T follicular helper cell (primary cell): ENCODE measurements at places on chromosomes 6 and 20.

- DNase-seq, result no peak
These were observed 156.7 kb upstream of the LRFN2 start for GRCh38 chr6:40743690-40744446.

DNA sequence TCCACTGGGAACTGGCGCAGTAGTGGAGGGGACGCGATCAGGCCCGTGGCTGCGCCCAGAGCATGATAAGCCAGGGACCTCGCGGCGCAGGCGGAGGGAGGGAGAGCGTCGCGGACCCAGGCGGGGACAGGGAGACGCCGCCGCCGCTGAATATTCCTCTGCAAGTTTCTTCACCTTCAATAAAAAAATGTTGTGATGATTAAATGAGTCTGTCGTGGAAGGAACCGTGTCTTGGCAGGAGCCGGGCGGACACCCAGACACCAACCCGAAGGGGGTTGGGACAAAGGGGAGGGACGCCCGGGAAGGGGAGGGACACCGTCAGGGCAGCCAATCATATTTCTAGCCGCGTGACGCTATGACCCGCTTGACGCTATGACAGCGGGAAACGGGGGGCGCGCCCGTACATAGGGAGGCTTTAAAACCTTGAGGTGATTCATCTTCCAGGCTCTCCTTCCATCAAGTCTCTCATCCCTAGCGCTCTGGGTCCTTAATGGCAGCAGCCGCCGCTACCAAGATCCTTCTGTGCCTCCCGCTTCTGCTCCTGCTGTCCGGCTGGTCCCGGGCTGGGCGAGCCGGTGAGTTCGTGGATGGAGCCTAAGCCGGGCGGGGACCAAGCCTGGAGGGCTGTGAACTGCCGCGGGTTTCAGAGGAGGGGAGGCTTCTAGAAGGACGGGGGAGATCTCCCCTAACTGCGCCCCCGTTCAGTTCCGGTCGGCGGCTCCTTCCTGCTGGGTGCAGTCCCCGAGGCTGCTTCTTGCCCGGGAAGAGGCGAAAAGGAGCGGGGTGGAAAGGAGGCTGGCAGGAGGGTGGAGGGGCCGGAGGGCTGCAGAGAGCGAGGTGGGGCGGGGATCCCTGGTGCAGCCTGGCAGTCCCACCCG lies at the start of gene ULBP2:
Gene ULBP2 (plus strand): TSS at position 432 of the 878 bp plus-strand sequence. CDS start 59 bp downstream, at position 491.
- DNase-seq, result peak; percentile 91

DNA sequence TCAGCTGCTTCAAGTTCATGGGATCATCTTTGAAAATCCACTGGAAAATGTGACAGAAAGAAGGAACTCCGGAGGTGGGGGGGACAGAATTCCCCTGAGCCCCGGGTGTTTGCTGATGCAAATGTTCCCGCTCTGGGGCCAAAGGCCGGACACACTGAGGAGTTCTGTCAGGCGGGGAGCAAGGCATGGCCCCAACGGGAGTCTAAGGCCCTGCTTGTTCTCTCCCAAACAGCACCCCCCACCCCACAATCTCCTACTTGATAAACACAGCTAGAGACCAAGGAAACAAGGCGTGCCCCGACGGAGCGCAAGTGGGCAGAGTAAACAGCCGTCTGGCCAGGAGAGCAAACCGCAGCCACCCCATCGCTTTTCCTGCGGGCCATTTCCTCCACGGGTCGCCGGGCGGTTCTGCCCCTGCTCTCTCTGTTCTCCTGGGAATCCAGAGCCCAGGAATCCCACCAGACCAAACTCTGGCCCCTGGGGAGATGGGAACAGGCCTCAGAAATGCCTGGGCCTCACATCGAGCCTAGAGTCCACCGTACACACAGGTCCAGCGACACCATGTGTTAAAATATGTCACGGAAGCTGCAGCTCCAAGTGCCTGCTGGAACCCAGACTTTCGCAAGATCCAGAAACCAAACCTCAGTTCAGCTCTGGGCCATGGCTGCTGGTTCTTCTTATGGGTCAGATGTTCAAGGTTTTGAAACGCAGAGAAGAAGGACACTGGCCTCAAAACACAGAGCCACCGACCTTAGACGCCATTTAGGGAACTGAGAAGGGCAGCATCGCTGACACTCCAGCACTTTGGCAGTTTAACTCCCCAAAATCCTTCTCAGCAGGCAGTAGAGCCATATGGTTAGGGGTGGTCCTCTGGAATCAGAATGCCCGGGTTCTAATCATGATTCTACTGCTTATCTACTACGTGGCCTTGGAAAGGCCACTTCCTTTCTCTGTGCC lies 104.2 kb downstream of the PREX1 start:
- no peak for DNase-seq

DNA sequence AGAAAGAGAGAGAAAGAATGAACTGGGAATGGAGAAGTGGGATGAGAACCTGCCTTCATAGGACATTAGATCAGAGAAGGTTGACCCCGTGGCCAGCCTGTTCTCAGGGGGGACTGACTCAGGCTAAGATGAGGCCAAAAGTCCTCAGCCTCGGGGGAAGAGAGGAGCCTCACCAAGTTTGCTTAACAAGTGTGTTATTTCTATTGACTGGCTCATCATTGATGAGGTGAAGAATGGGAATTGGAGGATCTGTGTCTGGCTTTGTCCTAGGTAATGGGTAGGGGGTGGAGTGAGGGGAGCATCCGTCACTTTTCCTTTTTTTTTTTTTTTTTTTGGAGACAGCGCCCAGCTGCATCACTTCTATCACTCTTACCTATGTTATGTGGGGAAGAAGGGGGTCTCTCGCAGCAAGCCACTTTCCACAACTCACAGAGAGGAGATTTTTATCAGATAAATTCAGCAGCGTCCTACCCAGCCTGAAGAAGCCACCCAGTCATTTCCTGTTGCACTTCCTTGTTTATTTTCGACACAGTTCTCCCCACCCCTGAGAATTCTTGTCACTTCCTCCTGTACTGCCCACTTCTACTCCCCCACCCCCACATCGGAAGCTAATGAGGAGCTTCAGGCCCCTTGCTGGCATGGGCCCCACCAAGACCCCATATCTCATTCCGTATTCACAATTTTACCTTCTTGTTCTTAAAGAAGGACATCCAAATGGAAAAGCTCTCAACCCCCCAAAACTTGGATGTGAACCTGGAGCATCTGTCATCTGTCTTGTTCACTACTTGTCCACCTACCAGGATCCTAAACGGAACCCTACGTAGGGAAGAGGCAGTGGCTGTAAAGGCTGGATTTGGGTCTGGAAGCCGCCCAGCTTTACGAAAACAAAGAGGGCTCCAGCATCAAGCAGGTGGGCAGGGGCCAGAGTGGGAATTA lies 2.8 kb upstream of the RNASET2 start:
- peak; percentile 48 for DNase-seq

- DNase-seq, result no peak
These were observed 34.5 kb upstream of the RREB1 start for GRCh38 chr6:7073082-7073820.

DNA sequence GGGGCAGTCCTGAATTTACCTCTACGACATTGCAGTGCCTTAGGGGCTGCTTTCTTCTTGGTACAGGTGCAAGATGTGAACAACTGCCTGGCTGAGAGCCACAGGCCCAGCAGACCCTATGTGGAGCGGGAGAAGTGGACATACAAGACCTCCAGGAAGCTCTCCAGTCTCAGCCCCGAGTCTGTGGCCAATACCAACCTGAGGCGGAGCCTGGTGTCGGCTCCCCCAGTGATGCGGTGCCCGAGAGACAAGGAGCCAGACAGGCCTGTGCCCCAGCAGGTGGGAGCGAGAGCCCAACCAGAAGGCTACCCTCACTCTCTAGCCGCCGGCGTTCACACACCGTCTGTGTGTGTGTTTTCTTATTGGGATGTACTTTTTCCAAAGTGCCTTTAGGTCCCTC lies 59.6 kb downstream of the EFCAB8 start:
- DNase-seq, result no peak

DNA sequence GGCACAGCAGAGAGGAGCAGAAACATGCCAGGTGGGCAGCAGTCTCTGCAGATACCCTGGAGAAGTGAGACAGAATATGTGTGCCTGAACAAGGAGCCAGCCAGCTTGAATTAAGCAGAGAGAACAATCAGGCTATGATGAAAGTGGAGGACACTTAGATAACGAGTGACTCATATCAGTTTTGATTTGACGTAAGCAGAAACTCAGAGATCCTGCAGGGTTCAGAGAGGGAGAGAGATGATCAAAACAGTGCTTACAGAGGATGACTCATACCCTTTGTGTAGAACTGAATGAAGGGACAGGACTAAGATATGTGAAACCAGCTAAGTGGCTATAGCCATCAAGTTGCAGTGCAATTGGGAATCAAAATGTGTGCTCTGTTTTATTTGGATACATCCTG lies 300.7 kb downstream of the TENT5A start:
- no peak for DNase-seq

DNA sequence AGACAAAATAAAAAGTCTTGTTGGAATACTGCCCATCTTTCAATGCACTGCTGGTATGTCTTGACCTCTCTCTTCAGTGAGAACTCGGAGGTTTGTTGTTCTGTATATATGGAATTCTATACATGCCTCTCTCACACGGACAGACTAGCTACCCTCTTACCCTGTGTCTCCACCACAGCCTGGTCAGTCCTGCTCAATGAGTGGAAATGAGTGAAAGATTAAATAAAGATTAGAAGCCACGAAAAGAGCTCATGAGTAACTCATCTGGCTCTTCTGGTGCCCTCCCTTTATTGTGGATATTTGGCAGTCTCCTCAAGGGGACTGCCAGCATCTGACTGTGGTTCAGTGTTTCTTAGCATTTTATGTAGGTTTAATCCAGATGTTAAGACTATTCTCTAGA lies 262.8 kb upstream of the MAP3K7 start:
- DNase-seq, result no peak

DNA sequence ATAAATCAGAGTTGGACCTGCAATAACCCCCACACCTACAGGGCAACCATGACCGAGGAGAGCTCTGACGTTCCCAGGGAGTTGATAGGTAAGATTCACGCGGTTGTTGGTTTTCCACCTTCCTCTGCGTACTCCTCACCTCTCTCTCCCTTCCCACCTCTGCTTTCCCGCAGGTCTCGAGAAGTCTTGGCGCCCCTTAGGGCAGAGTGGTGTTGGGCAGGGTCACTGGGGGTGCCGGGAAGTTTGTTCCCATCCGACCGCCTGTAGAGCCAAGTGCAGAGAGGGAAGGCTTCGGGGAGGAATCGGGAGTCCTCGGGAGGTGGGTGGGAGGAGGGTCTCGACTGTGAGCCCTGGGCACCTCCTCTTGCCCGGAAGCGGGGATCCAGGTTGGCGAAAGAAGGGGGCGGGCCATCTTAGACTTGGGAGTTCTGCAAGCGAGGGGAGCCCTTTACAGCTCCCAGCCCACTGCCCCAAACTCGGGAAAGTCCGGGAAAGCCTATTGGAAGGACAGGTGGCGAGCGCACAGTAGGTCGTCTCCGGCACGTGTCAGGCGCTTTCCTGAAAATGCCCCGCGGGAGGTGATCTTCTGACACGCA lies 672 bp downstream of the CARMIL1 start:
- DNase-seq, result no peak

GRCh38 chr6:21947731-21948386 lies 349.0 kb downstream of the PRL start:
- DNase-seq, result no peak

DNA sequence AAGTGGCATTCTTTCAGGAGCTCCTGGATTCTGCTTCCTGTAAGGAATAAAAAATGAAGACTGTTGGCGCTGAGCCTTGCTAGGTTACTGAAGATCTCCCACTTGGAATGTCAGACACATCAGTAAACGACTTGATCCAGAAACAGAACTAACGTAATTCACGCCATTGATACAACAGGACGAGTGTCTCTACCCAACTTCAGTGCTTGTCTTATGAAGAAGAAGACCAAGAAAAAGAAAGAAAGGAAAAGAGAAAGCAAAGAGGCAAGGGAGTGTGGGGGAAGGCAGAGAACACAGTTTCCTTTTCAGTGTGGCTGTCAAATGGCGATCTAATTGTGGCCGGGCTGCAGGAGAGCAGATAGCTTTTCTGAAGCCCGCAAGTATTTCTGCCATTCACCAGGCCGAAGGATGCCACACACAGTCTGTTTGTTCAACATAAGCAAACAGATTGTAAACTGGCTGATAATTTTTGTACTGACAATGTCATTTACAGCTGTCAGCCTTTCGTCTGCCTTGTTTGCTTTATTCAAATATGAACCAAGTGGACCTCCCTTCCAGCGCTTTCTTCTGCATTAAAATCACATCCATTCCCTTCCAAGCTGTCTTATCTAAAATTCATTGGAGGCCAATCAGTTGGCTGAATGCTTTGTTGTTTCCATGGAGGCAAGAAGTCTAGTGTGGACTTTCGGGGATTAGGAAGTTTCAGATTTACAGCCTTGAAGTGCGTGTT lies 180.6 kb downstream of the FOXA2 start:
- no peak for DNase-seq
